SK-MEL-5 (cell line): ENCODE measurements at places on chromosomes 11 and 22. TPM values are rescaled to one million over a fixed set of nuclear protein-coding genes. Genes with fewer than 3 reads are reported as not detected.

DNA sequence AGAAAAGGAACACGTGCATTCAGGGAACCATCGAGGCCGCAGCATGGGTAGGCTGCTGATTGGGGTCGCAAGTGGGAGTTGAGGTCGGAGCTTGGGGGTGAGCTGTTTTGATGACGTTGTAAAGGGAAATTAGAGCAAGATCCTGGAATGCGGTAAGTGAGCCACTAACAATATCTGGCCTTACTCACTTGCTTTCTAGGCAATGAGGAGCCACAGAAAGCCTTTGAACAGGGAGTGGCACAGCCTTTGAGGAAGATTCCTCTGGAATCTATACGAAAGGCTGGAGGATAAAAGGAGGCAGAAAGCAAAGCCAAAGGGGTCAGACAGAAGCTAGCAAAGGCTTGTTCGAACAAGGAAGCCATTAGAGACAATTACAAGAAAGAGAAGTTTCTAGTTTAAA, 197.5 kb downstream of the LARGE1 start:
- no peak for DNase-seq

Gene CD3E
- total RNA-seq = not detected in 2 replicates

- DNase-seq = no peak
Observed at GRCh38 chr11:78195917-78196560, 7.3 kb downstream of the USP35 start.

GRCh38 chr11:2950825-2951224, 21.6 kb upstream of the PHLDA2 start:
- no peak for DNase-seq

Gene SHANK3
- 2.1 and 2.6 TPM in 2 replicates for total RNA-seq

- DNase-seq = no peak
Observed at GRCh38 chr11:75413864-75414263, 14.5 kb downstream of the RPS3 start.

- DNase-seq = no peak
Observed at GRCh38 chr22:39207141-39208012, 37.4 kb downstream of the PDGFB start.
